ENCODE measurements at places on chromosomes 13 and 19.

GRCh38 chr13:98360545-98360944 lies 183.5 kb upstream of the RNF113B start:
- DNase-seq = no peak

GRCh38 chr19:12090807-12091206 lies 26.3 kb downstream of the ZNF844 start:
- peak; percentile 5 for DNase-seq

DNA sequence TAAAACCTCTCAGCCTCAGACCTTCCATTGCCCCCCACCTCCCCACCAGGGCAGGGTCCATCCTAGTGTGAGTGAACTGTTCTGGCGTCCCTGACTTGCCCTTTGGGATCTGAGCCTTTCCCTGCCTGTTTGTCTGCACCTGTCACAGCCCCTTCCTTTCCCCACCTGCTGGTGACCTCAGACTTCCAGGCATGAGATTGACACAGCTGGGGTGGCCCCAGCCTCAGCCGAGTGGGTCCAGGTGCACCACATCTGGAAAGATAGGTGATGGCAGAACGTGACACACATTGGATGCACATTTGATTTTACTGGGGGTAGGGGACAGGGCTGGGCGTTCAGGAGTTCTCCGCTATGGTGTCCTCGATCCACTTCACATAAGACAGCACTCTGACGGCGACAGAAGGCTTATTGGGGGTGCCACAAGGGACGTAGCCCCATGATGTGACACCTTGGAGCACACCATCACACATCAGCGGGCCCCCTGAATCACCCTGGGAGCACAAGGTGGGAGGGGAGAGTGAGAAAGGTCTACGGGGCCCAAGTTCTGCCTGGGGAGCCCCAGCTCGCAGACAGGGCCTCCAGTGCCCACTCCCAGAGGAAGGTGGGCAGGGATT lies 4.6 kb downstream of the KLK1 start:
- DNase-seq = no peak

- no peak for DNase-seq
These were observed 11.4 kb upstream of the SPACA4 start for GRCh38 chr19:48595171-48595570.

DNA sequence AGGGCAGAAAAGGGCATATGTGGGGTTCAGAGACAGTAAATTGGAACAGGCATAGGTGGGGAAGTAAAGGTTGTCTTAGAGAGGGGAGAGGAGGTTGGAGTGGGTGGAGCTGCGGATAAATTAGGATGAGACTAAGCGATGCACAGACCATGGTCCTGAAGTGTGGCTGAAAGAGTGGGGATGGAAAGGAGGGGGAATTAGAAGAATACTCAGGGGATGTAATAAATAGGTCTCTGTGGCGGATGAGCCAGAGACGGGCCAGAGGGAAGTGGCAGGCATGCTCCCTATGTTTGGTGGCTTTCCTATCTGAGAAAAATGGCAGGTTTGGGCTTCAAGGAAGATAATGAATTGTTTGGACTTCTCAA lies 123.4 kb downstream of the OLFM4 start:
- DNase-seq = no peak

GRCh38 chr19:42370626-42371175 lies 19.4 kb downstream of the CNFN start:
- DNase-seq = no peak

GRCh38 chr19:51742789-51743188 lies 8.9 kb downstream of the FPR1 start:
- DNase-seq = no peak

DNA sequence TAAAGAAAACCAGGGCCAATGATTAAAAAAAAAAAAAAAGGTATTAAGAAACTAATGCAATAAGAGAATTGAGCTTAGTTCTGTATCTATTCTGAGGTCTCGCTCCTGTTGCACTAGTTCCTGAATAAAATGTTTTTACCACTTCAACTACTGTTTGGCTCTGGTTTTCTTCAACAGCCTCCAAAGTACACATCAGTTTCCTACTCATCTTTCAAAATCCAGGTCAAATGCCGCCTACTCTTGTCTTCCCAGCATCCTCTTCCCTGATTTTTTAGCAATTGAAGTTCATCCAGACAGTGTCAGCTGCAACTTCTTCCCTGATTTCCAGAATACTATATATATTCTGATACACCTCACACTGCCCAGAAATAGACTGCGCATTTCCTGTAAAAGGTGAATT lies 1.4 kb upstream of the RCBTB1 start:
- DNase-seq = no peak

GRCh38 chr19:29031216-29031615 lies 181.7 kb downstream of the UQCRFS1 start:
- no peak for DNase-seq

- DNase-seq = no peak
These were observed 46.3 kb upstream of the CEACAM21 start for GRCh38 chr19:41529484-41530183.

DNA sequence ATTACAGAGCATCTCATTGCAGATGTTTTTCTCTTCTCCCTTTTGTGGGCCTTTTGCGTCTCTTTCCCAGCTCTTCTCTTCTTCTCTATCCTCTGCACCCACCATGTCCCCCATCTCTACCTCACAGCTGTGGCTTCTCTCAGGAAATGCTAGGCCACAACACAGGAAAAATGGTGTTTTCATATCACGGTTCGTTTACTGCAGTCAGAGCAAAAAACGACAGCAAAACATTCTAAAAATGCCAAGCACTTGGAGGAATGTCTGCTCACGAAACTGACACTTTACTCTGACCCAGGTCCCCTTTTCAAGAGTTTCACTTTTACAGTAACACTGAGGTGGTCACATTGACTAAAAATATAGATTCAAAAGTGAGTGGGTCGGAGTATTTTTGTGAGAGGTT lies 152.2 kb downstream of the DCT start:
- DNase-seq = no peak

DNA sequence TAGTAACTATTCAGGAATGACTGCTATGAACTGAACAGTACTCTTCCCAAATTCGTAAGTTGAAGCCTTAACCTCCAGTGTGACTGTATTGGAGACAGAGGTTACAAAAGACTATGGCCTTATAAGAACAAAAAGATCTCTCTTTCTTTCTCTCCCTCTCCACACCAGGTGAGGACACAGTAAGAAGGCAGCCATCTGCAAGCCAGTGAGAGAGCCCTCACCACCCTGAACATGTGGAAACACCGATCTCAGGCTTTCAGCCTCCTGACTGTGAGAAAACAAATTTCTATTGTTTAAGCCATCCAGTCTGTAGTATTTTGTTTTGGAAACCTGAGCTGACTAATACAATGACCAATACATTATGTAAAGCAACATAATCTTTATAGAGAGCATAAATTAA lies 888.9 kb downstream of the SLITRK1 start:
- DNase-seq = no peak

- DNase-seq = no peak
These were observed 3.8 kb upstream of the TSHZ3 start for GRCh38 chr19:31352782-31353651.

Data from stimulated activated CD4-positive, alpha-beta T cell treated with anti-CD3 and anti-CD28 coated beads, TNF-alpha, amount 100 ng/mL, for 1 hour (primary cell).